ENCODE measurements at places on chromosomes 2 and 18.

DNA sequence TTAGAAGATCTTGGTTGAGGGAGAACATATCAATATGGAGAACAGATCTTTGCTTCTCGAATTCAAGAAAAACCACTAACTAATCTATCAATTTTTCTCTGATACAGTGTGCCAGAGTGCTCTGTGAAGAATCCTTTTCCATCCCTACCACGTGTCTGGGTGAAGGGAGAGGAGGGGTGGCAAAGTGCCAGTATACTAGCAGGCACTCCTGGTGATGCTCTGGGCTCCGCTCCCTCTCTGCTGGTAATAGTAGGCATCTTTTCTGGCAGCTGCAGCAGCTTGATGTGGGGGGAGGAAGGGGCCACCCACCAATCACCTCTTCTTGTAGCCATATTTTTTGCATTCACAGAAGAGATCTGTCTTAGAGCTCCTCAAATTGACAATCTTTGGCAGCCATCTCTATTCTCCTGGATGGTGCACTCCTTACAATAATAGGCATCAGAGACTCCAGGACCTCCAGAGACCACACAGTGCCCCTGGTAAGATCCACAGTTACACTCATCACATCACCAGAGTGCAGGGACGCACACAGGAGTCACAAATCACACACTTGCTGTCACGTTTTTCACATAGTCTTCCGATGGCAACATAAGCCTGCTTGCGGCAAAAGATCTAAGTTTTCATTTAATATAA is 15.7 kb downstream of the STK39 start:
- ATAC-seq: no peak

DNA sequence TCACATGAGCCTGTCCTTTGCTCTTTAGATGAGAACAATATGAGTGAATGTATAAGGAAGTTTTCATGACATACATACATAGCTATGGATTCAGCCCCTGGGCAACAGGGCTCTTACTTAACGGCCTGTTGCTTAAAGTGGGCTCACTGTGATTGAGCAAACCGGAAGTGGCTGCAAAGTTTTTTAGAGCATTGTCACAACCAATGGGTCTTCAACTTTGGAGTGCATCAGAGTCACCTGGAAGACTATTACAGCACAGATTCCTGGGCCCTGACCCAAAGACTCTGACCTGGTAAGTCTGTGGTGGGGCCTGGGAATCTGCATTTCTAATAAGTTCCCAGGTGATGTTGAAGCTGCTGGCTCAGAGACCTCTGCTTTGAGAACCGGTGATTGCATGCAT is 106.3 kb upstream of the SEC11C start:
- no peak for ATAC-seq

DNA sequence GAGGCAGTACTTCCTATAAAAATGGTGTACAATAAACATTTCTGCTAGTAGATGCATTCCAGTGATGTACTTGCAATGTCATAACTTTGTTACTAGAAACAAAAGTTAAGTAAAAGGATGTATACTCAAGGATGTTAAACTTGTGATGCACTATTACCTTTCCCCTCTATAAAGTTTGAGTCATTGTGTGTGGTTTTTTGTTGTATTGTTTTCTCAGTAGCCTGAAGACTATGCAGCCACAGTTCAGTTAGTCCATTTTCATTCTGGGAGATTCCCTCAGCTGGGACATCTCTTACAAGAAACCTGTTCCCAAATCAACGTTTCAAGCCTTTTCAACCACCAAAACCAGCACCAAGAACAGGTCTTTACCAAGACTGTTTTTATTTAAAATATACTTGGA is 5.6 kb downstream of the ATP5MC3 start:
- ATAC-seq: peak; percentile 75

DNA sequence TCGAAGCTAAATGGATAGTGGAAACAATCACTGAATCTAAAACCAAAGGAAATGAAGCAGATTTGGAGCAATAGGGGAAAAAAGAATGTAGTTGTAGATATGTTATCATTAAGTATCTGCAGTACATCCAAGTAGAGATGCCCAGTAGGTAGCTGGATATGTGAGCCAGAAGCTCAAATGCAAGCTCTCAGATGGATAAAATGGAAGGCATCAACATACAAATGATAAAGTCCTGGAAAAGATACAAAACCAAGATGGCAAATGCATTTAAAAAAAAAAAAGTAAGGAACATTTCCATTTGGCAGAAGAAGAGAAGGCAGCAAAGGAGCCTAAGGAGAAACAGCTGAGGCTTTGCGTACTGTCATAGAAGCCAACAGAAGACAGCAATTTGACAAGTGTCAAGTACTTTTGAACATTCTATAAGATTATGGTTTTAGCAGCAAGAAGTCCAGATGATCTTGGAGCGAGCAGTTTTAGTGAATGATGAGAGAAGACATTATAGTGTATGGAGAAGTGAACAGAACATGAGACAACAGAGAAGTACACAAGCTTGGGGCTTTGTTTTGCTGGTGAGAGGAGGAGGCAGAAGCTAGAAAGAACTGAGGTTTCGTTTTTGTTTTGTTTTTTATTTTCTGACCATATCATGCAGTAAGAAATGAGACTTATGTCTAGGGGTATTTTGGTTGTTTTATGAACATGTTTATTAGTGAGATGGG is 18.3 kb downstream of the ROCK2 start:
- ATAC-seq: no peak

GRCh38 chr2:160411167-160411566 is 82.4 kb downstream of the RBMS1 start:
- peak; percentile 74 for ATAC-seq

DNA sequence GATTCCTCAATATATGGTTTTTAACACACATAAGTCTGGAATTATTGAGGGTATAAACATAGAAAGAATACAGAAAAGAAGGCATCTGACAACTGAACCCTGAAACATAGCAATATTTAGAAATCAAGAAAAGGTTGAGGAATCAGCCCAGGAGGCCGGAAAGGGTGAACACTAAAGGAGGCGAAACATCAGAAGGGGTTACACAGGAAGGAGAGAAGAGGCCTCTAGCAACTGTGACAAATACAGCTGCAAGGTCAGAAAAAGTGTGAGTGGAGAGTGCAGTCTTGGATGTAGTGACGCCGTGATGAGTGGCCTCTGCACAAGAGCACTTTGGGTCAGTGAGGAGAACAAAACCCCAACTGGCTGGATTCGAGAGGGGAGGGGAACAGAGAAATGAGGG is 70.7 kb downstream of the SLC9A2 start:
- ATAC-seq: no peak

DNA sequence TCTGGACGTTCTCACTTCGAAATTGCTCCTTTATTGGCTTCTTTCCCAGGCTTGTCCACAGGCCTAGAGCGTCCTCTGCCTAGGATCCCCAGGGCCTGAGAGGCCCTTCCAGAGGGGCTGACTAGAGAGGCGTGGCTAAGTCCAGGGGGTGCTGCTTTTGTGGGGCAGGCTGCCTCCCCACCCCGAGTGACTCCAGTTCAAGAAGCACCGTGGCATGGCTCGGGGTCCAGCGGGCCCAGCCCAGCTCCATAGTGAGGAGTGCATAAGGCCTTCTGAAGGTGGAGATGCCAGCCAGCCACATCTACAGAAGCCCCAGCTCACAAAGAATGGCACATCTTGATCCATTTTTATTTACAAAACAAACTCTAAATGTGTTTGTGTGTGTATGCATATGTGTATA is 44.8 kb upstream of the POMC start:
- ATAC-seq: no peak

DNA sequence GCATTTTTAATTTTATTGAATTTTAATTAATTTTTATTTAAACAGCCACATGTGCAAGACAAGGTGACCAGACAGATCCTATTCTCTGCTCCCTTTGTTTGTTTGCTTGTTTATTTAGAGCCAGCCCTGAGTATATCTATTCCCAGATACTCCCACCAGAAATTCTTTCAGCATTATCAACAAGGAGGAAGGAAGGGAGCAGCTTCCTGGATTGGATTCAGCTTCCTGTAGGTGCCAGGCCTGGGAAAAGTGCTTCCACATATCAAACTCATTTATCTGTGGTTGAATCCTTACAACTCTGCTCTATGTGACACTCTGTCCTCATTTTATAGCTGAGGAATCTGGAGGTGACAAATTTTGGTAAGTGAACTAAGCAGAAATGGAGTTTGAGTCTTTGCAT is 60.5 kb upstream of the KLF7 start:
- no peak for ATAC-seq

GRCh38 chr18:56929886-56930285 is 217.0 kb upstream of the BOD1L2 start:
- ATAC-seq: no peak

- no peak for ATAC-seq
Observed at GRCh38 chr18:44181951-44182747, 498.5 kb upstream of the SETBP1 start.

GRCh38 chr2:235106874-235107639 is 155.2 kb downstream of the SH3BP4 start:
- ATAC-seq: no peak

DNA sequence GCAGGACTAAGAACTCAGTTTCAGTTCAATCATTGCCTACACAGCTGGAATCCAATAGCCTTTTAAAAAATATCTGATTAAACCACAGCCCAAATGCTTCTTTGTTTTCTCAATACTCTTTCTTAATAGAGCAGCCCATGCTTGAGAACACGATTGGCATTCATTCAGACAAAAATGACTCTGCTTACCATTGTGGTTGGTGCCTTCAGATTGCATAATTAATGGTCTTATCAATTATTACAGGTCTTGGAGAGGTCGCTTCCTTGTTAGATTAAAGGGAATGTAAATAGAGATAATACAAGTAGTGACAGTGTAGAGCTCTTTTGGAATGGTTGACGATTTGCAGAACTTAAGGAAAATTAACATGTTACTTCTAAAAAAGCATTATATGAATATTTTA is 107.2 kb downstream of the RNF152 start:
- no peak for ATAC-seq

- ATAC-seq: no peak
Observed at GRCh38 chr2:215684448-215685237, 248.8 kb upstream of the FN1 start.

GRCh38 chr18:12287684-12288402 is 20.2 kb upstream of the TUBB6 start:
- no peak for ATAC-seq

GRCh38 chr2:226524381-226524843 is 275.2 kb downstream of the IRS1 start:
- no peak for ATAC-seq

DNA sequence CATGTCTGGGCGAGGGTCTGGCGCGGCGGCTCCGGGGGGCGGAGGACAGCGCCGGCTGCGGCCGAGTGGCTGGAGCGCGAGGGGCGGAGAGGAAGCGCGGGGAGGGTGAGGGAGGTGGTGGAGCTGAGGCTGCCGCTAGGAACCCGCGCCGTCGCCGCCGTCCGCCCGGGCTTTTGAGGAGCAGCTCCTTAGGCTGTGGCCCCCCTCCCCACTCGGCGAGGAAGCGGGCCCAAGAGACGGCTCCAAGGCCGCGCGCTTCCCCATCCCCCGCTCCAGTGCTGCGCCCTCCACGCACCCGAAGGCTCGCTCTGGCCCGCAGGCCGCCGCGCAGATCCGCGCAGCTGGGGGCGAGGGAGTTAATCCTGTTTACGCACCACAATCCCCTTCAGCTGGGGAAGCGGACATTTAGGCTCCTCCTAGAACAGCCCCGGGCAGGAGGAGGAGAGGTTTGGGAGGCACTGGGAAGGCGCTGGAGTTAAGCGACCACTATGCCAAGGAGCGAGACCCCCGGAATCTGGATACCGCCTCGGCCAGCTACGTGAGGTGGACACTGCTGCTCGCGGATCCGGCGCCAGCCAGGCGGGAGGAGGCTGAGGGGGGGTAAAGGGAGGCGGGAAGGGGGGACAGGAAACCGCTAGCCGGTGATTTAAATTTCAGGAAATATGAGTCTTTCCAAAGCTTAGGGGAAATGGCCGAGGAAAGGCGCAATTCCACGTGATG is at the start of gene CNRIP1:
Gene CNRIP1 (minus strand): TSS at position 552 of the 720 bp plus-strand sequence. CDS start 549 bp downstream, at position 3.
- peak; percentile 35 for ATAC-seq

DNA sequence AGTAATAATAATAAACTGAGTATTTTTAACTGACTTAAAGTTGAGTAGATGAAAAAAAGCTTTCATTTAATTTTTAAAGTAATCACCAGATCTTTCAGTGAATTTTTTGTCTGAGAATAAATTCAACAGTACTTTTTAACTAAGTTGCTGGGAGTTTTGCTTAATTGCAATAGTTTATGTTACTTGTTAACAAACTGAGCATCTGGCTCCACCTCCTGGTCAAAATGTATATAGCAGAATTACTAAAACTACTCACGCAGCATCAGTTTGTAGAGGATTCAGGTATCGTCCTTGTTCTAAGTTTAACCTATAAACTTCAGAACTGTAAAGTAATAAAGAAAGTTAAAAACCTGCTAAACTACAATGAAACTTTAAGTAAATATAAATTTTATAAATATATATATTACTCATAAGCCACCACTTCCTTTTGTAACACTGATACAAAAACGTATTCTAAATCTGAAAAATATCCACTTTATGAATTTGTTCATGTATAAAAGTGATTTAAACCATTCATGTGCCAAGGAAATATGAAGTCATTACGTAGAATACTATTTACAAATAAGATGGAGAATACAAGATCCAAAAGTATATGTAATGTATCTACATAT is 21.3 kb downstream of the NOL10 start:
- ATAC-seq: no peak

DNA sequence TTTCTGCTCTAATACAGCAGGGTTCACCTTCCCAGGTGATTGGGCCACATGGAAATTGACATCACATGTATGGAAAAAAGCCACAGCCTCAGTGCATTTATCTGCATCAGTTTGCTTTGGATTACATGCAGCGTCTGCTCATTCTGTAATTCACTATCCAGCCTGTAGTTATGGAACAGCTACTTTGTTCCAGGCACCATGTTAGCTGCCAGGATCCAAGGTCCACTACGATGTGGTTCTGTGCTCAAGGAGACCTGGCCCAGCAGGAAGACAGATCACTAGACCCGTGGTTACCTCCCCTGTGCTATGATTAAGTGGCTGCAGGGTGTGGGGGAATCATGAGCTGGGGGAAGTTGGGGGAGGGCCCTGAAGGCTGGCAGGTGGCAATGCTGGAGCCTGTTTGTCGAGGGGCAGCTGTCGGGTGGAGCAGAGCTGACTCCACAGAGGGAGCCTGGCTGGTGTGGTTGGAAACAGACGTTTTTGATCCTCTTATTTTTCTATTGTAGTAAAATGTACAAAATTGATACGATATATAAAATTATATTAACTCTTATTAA is 58.6 kb downstream of the TSHZ1 start:
- no peak for ATAC-seq

DNA sequence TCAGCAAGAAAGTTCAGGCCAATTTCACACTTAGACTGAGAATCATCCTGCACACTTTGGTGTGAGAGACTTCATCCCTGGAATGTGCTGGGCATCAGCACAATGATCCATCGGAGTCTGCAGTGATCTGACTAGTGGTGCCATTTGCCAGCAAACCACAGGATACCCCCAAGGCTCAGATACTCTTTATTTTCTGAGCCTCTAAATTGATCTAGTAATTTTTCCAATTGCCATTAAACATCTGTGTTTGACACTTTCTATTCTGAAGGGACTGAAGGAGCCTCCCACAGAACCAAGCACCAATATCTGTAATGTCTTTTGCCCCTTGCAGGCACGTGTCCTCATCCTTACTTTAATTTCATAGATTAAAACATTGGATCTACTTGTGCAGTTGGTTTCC is 485.3 kb upstream of the SMIM21 start:
- no peak for ATAC-seq
